GM06990 (cell line): ENCODE measurements at places on chromosomes 7 and 10.

DNA sequence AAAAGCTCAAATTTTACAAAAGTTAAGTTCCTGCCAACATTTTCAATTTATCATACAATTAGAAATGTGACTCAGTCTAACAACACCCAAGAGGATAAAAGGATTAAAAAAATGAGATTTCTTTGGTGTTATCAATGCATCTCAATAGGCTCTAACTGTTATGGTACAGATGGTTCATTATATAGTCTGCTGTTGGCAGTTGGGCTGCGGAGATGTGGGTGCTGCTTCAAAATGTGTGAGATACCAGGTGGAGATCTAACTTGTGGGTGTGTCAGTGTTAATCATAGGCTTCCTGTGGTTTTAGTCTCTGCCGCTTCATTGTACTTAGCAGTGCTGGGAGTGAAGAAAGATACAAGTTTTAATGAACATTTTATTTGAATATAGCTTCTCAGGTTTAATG, 231.2 kb downstream of the EXOC4 start:
- no peak for DNase-seq

- no peak for DNase-seq
Measured at GRCh38 chr7:33276325-33276724, 147.0 kb downstream of the BBS9 start.

DNA sequence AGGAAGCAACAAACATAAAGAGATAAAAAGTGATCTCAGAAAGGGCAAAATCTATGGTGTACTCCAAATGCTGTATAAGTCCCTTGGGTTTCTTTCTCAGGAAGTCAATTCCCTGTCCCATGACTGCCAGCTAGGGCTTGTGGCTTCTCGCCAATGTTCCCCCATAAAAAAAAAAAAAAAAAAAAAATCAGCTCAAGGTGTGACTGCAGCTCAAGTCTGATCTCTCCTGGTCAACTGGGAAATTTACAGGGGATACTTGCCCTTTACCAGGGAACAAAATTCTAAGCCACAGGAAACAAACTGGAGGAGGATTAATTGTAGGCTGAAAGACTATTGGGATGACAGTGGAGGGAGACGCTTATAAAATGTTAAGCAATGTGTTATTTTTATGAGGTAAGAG, 76.0 kb downstream of the PCGF5 start:
- DNase-seq, result no peak

DNA sequence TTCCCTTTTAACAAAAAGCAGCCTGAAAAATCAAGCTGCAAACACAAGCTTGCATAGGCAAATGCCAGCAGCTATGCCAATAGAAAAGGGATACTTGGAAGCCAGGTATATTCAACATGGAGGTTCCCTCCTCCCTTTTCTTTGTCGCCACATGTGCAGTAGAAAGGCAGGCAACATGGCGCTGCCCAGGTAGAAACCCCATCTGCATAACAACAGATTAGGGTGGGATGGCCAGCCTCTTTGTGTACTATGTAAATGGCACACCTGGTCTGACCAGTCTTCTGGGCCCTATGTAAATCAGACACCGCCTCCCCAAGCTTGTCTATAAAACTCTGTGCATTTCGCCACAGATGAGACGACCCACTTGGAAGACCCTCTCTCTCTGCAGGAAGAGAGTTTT, 58.1 kb downstream of the CCDC3 start:
- DNase-seq, result no peak

DNA sequence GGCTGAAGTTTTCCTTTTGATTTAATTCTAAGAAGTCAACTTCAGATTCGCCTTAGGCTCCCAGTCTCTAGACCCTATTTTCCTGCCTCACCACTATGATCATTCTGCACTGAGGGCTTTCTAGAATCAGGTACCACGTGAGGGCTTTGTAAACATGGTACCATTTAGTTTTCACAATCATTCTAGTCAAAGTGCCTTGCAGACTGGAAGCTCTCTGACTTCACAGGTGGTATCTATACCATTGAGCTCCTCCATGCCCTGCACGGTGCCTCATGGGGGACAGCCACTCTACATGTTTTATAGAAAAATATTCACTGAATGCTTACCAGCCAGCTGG, 106.5 kb downstream of the ABLIM1 start:
- no peak for DNase-seq

DNA sequence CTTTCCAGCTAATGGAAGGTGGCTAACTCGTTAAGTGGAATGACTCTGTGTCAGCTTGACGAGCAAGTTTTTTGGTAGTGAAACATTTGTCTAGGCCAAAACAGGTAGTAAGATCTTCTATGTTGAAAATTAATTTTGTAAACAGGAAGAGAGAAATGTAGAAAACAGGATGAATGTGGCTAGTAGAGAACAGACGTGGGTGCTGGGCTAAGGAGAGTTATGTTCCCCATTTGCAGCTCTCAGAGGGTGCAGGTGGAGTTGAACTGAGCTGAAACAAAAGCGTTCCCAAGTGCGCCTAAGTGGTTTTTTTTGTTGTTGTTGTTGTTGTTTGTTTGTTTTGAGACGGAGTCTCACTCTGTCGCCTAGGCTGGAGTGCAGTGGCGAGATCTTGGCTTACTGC, 59.5 kb upstream of the SRPK2 start:
- DNase-seq, result no peak

DNA sequence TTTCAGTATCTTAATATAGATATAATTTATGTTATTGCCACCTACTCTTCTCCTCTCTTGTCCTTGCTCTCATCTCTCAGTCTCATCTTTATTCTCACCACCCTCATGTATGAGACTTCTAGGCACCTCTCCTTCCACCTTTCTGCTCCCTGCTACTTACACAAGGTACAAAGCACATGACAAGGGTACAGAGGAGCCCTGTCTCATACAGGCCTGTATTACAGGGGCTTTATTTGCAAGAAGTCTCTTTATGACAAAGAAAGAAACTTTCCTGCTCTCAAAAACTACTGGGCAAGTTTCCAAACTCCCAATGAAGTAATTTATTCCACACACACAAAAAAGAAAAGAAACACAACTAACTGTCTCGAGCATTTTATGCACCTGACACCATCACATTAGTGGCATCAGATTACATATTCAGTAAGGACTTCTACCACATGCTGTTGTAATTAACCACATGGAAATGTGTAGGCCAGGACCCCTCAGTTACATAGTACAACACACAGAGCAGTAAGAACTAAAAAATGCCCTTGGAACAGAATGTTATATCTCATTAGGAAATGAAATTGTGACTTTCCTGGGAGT, 253.1 kb downstream of the FZD1 start:
- DNase-seq, result no peak

- no peak for DNase-seq
Measured at GRCh38 chr10:61708846-61709245, 46.1 kb downstream of the CABCOCO1 start.

GRCh38 chr7:126223729-126224128, 1029.0 kb downstream of the GRM8 start:
- no peak for DNase-seq

DNA sequence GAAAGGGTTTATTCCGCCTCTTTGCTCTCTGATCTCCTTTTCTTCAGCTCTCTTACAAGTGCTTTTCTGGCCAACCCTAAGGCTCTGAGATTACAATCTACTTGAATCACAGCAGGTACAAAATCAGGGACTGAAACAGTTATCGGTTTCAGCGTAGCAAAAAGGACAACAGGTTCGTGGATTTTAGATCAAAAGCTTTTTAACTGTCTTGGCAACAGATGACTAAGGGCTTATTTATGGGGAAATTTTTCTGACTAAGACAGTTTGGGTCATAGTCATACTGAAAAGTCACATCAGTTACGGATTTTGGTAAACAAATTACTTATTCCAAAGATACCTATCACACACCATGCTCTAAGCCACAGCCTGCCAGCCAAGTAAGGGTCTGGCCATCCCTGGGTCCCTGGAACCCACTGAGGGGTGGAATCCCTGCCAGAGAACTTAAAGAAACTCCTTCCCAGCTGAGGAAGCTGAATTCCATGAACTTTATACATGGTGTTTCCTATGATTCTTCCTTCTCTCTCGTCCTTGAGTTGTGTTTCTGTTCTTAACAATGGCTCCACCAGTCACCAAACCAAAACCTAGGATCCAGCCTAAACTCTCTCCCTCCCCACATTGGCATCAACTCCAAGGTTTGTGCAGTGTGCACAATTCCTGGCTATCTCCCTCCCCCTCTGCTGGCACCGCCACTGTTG, 169.3 kb downstream of the FAM107B start:
- peak; percentile 73 for DNase-seq

- no peak for DNase-seq
Measured at GRCh38 chr10:8013006-8013405, 41.5 kb upstream of the GATA3 start.

- DNase-seq, result no peak
Measured at GRCh38 chr7:85068799-85069198, 118.1 kb downstream of the SEMA3D start.

DNA sequence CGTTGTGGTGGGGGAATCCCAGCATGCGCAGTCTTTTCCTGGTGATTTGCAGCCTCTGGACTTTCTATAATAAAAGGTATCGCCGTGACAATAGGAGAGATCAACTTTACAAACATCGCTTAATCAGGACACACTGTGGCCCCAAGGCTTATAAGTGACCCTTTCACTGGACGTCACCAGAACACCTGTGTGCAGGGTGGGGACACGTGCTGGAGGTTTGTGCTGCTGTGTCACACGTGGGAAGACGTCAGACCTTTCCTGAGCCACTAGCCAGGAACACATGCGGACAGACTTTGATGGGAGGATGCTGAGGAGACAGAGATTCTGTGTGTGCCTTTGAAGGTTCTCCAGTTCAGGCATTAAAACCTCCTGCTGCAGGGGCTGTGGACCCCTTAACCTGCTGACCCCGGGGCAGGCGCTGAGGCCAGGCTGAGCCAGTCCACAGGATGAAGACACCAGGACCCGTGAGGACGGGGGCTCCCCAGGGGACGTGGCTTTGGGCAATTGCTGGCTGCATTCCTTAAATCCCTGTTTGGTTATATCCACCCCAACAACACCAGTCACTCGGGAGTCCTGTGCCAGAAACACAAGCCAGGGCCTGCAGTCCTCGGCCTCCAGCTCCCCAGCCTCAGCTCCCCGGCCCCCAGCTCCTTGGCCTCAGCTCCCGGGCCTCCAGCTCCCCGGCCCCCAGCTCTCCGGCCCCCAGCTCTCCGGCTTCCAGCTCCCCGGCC, 183.4 kb downstream of the PTPRN2 start:
- no peak for DNase-seq

- DNase-seq, result no peak
Measured at GRCh38 chr10:44946205-44946604, 13.4 kb upstream of the RASSF4 start.

DNA sequence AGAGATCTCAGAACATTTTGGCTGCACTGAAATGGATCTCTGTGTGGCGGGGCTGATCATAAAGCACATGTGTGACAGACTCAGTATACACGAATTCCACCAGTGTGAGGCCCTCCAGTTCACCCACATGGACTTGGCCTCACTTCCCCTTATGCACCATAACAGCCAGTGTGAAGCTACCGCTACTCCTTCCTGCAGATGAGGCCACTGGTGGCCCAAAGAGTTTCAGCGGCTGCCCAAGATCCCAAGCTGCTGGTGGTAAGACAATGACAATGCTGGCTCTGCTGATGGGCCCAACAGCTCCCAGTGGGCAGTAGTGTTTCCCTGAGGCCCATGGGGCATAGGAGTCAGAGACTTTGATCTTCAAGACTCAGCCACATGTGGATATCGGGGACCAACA, 21.0 kb upstream of the C10orf71 start:
- no peak for DNase-seq

GRCh38 chr7:34165466-34165865, 260.1 kb downstream of the BMPER start:
- no peak for DNase-seq

GRCh38 chr10:113313048-113313602, 239.7 kb upstream of the HABP2 start:
- DNase-seq, result no peak

DNA sequence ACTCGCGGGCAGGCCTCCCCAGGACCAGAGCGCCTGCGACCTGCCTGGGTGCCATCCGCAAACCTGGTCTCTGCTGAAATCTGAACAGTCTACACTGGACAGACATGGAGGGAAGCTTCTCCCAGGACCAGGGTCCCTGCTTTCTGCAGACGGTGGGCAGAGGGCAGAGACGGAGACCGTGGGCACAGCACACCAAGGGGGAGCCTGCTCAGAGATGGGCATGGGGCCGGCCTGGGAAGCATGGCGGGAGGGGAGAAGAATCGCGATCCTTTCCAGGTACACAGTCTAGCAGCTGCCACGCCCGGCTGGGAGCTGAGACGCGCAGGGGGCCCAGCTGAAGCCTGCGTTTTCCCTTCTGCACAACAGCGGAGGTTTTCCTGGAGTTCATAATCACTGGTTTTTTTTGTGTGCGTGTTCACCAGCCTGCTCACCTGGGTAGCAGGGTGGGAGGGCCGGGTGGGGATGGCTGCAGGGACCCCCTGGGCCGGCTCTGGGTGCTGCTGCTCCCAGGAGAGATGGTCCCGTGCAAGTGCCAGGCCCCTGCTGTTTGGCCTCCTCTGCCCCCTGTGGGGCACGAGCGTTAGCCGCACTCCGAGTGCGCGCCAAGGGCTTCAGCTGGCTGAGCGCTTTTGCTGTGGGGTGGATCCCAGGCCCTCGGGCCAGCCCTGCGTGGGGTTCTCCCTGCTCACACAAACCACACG, 448.8 kb downstream of the DNAJB6 start:
- DNase-seq, result no peak

DNA sequence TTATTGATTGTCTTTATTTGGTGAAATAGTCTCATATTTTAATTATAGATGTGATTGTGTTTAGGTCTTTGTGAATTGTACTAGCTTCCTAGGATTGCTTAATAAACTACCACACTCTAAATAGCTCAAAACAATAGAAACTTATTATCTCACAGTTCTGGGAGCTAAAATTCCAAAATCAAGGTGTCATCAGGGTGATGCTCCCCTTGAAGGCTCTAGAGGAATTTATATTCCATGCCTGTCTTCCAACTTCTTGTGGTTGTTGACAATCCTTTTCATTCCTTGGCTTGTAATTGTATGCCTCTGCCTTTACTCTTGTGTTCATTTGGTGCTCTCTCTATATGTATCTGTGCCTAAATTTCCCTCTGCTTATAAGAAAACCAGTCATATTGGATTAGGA, 155.3 kb upstream of the AKR1E2 start:
- no peak for DNase-seq

- DNase-seq, result no peak
Measured at GRCh38 chr10:106799776-106800175, 364.7 kb downstream of the SORCS1 start.

- DNase-seq, result no peak
Measured at GRCh38 chr7:35024298-35024697, 13.0 kb downstream of the DPY19L1 start.

- DNase-seq, result no peak
Measured at GRCh38 chr10:110275128-110275729, 29.5 kb downstream of the SMNDC1 start.

DNA sequence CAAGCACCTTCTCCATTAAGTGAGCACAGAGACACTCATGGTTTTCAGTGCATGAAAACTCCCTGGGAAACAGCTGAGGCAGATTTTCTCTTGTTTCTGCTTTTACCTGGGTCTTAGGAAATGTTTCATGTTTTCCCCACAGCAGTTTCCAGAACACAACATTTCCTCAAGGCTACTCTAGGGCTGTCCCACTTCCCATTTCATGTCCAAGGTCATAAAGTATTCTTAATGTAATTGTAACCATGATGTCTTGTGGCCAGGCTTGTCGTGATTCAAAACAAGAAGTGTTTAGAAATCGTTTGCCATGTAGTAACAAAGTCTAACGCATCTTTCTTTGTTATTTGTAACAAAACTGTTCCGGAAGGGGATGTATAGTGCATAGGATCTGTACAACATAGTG, 83.8 kb upstream of the NRP1 start:
- DNase-seq, result no peak
